ENCODE measurements at places on chromosomes 5 and 9.

DNA sequence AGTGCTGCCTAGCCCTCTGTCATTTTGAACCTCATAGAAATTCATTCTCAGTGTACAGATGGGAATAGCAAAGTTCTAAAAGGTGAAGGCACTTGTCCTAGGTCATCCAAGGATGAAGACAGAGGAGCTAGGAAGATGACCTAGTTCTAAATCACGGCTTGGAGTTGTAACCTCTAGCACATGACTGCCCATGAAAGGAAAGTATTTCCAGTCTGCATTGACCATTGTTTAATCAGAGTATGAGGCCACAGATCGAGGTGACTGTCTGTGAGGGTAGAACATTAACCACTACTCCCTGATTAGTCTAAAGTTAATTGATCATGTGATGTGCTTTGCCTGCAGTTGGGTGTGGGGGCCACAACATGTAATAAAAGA, 674 bp upstream of the TNFSF15 start:
- DNase-seq: no peak

- no peak for DNase-seq
These were observed 6.7 kb downstream of the INIP start for GRCh38 chr9:112711050-112711689.

DNA sequence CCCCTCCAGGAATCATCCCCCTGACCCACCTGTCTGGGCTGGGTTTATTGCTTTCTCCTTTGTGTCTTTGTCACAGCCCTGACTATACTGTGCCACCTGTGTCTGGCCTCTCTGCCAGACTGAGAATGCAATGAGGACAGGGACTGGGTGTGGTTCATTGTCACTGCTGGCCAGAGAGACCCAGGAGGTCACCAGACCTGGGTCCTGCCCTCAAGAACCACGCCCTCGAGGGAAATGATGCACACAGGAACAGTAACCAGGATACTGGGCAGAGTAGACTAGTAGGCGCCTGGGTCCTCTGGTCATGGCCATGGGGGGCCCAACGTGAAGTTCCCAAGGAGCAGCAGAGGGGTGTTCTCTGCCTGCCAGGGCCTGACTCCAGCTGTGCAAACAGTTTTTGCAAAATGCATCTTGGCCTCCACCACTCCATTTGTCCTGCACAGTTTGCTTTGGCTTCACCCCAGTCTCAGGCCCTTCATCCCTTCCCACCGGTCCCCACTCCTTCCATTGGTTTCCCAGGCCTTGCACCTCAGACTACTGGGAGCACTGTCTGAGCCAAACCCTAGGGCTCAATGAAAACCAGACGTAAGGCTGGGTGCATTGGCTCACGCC, 17.8 kb downstream of the RGS3 start:
- DNase-seq: no peak

DNA sequence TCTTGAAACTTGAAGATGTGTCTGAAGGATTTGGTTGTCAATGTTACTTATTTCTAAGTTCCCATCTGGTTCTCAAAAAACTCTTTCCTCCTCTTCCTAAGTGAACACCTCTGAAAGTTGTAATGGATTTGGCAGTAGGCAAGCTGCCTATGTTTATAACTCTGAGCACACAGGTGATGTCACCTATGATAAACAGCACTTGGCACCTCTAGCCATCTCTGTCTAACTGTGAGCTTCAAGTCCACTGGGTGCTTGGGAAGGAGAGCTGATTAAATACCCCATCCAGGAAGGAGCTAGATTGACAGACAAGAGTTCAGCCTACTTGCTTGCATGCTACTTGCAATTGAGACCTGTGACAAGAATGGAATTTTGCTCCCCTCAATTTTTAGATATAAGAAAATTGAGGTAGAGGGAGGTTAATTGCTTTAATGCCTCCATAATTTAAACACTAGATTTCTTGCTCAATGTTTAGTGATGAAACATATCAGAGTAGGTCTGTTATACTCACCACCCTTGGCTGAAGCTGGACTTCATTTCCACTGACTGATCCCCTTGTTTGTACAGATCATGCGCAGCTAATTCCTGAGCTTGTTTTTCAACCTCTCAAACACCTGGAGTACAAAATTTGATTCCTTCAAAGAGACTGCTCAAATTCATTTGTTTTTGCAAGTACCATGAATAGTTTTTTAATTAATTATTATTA, 49.9 kb downstream of the PDE4D start:
- DNase-seq: no peak

GRCh38 chr5:29662876-29663275, 1530.6 kb upstream of the CDH6 start:
- no peak for DNase-seq

DNA sequence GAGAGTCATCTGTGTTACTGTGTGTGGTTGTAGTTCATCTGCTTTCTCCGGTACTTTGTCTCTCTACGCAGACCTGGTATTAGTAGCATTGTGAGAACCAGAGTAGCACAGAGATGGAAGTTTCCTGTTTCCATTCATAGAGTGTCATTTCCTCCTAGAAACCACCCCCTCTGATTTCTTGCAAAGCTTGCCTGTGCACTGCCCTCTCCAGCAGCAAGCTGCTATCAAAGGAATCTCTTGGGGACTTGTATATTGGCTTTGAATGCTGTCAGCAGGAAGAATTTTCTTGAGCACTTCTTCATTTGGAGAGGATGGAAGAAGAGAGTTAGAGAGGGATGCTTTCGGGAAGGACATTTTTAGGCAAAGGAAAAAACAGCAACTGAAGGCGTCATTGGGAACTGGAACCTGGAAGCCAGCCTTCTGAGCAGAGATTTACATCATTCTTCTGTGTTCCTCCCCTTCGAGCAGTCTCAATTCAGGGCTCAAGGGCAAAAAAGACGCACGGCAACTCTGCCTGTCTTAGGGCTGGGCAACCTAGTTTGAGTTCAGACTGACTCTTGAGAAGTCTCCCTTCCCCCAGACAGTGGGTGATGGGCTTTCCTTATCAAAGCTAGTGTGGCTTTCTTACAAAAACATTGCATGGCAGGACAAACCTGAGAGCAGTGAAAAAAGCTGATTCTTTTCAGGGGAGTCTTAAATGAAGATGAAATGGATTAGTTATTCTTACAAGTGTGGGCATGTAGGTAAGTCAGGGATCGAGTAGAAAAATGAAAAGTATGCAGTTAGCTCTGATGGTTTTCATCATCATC, 226.3 kb downstream of the AOPEP start:
- DNase-seq: no peak

GRCh38 chr5:143435210-143435657, 31.7 kb upstream of the NR3C1 start:
- DNase-seq: no peak

- DNase-seq: no peak
These were observed 51.0 kb upstream of the FGF10 start for GRCh38 chr5:44440186-44440585.

- DNase-seq: no peak
These were observed 9.4 kb downstream of the SLC22A4 start for GRCh38 chr5:132303589-132303988.
